ENCODE measurements at places on chromosomes 16 and 17.
A peak's percentile ranks its signal among the peaks of the same experiment; 100 is the strongest.

DNA sequence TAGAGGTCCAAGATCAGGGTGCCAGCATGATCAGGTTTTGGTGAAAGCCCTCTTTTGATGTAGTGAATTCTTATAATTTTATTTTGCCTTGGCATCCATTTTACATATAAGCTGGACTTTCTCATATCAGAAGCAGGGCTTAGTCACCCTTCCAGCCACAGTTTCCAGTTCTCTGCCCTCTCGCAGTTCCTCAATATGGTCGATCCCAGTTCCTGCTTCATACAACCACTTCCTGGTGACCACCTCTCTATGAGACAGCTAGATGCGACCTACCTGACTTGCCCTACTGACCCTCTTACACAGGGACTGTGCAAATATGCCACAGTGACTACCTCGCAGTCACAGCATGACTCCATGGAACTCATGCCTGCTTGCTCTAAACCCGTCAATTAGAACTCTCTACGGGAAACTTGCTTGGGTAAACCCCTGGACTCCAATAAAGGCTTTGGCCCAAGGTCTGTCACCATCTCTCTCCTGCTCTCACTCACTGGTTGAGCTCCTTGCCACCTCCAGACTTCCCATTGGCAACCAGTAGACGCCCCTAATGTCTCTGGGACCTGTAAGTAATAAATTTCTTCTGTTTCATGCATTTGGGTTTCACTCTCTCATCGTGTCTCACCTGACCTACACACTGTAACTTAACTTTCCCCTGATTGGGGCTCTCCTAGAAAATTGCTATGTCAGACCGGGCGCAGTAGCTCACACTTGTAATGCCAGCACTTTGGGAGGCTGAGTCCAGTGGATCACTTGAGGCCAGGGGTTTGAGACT, 21.4 kb downstream of the CD300LG start:
- no peak for DNase-seq

GRCh38 chr16:78242239-78242630, 142.8 kb downstream of the WWOX start:
- DNase-seq = peak; percentile 53

DNA sequence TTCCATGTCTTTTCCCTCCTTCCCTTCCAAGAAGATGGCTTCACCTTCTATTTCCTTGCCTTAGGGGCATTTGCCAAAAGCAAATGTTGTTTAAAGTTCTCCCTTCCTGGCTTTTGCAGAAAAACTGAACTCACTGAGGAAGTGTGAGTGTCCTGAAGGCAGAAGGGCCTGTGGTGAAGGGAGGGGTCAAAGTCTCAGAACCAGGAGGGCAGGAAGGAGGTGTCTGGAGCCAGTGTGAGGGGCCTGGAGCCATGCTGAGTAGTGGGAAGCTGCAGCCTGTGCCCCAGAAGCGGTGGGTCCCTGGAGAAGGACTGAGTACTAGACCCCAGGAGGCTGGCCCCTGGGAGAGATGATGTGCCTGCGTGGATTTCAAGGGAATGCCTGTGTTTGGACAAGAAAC, 23.8 kb upstream of the SUPT4H1 start:
- no peak for DNase-seq

DNA sequence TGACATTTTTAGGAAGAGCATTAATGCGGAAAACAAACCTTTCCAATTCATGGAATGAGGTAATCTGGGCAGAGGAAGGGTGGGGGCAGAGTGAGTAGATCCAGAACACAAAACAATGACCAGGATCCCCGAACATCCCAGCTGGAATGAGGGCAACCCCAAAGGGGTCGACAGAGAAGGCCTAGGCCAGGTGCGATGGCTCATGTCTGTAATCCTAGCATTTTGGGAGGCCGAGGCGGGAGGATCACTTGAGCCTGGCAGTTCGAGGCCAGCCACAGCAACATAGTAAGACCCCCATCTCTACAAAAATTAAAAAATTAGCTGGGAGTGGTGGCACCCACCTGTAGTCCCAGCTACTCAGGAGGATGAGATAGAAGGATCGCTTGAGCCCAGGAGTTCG, 64.7 kb downstream of the ZFHX3 start:
- no peak for DNase-seq
